ENCODE measurements at places on chromosomes 16 and 17. TPM values are rescaled to one million over a fixed set of nuclear protein-coding genes. Genes with fewer than 3 reads are reported as not detected.

GRCh38 chr16:85004587-85005205, 6.6 kb downstream of the ZDHHC7 start:
- DNase-seq: peak; percentile 89

DNA sequence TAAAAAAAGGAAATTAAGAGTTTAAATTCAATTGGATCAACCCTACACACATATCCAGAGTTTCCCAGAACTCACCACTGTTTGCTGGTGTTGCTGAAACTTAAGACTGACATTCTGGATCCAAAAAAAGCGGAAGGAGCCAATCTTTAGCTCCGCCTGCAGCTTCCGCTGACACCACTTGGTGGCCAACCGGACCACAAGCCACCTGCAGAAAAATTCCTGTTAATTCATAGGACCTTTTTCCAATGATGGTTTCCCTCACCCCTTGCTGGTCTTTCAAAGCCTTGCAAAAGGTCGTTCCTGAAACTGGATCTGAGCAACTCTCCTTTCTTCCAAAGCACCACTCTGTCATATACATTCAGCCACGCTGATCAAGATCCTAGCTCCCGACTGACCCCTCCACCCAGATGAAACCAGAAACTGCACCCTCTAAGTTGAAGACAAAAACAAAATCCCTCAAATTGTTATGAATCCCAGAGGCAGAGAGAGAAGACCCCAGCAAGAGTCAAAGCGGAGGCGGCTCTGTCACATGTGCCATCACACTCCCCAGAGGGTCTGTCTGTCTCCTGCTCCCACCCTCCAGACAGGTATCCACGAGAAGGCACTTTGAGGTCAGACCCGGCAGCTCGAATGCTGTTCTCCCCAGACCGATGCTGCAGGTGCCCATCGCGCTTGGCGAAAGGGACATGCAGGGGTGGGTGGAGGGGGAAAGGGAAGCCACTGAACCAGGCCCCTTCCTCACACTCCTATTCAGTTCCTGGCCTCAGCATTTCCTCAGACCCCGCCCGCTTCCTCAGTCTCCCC, 773 bp downstream of the BLTP2 start:
- DNase-seq: peak; percentile 5

GRCh38 chr16:11585460-11586377, 1.0 kb downstream of the LITAF start:
- no peak for DNase-seq

The CHRNE gene
- not detected for total RNA-seq
